ENCODE measurements at places on chromosomes 12 and 14.

- DNase-seq = no peak
Measured at GRCh38 chr12:4118601-4119156, 154.9 kb upstream of the CCND2 start.

DNA sequence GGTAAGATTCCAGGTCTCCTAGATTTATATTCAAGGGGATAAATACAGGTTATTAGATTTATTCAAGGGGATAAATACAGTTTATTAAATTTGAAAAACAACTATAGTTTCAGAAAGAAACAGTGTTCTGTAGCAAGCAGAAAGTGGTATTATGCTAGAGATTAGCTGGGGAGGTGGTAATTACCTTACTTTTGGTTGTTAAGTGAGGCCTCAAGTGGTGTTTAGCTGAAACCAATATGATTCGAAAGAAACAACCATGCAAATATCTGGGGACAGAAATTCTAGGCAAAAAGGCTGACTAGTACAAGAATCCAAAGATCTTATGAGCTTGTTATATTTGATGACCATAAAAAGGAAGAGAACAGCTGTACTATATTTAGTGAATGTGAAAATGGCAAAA, 6.2 kb downstream of the OR4N5 start:
- DNase-seq = no peak

DNA sequence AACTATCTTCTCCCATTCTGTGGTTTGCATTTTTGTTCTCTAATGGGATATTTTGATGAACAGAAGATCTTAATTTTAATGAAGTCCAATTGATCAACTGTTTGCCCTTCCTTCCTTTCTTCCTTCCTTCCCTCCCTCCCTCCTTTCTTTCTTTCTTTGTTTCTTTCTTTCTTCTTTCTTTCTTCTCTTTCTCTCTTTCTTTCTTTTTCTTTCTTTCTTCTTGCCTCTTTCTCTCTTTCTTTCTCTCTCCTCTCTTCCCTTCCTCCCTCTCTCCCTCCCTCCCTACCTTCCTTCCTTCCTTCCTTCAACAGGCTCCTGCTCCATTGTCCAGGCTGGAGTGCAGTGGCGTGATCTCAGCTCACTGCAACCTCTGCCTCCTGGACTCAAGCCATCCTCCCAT, 18.9 kb downstream of the MAP1LC3B2 start:
- DNase-seq = no peak

DNA sequence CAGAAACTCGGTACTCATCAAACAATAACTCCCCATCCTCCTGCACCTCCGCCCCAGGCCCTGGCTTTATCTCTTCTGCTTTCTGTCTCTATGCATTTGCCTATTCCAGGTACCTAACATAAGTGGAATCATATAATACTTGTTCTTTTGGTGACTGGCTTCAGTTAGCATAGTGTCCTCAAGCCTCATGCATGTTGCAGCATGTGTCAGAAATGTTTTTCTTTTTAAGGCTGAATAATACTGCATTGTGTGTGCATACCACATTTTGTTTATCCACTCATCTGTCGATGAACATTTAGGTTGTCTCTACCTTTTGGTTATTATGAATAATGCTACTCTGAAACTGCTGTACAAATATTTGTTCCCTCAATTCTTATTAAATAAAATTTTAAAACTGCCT, 117.1 kb downstream of the KICS2 start:
- DNase-seq = no peak

DNA sequence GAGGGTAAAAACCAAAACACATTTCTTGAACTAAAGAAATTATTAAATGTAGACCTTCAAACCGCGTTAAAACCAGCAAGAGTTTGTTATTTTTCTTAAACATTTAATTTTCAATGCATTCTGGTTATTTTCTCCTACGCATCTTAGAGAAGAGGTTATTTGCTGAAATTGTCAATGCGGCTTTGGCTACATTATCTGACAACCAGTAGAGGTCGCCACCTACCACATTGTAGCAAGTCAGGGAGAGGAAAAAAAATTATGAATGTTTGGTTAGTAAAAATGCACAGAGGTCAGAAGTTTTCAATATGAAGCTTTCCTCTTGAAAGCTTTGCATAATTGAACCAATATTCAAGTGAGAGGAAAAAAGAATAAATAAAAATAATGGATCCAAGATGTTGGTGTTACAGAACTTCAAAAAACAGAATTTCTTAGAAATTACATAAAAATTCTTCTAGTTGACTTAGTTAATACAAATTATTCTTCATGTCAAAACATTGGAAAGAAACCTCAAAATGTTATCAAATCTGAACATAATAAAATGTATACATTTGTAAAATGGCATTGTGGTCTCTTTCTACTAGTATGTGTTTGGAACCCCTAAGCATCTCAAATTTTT, 159.4 kb upstream of the TMTC2 start:
- no peak for DNase-seq

DNA sequence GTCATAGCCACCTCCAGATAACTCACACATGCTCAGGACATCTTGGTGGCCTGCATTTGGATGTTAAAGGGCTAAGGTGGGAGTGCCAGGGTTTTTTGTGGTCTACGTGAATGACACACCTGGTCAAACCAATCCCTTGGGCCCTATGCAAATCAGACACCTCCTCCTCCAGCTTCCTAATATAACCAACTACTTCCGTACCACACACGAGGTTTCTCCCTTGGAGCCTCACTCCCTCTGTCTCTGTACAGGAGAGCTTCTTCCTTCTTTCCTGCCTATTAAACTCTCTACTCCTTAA, 19.6 kb downstream of the APOBEC1 start:
- DNase-seq = no peak

- DNase-seq = peak; percentile 14
Measured at GRCh38 chr14:65412856-65413738, 567 bp downstream of the FUT8 start.

DNA sequence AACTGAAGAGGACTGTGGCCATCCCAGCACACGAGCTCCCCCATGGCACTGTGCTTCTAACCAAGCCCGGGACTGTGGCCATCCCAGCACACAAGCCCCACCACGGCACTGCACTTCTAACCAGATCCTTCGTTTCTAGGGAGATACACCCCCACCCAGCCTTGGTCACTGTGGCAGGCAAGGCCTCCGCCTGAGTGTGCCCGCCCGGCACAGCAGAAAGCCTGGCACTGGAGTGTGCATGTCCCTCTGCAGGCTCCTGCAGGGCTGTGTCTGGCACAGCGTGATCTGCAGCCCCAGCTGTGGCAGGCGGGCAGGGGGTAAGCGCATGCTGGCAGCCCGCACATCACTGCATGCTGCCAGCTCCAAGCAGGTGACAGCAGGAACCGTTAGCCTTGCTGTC, 49.8 kb downstream of the CCDC85C start:
- DNase-seq = no peak

DNA sequence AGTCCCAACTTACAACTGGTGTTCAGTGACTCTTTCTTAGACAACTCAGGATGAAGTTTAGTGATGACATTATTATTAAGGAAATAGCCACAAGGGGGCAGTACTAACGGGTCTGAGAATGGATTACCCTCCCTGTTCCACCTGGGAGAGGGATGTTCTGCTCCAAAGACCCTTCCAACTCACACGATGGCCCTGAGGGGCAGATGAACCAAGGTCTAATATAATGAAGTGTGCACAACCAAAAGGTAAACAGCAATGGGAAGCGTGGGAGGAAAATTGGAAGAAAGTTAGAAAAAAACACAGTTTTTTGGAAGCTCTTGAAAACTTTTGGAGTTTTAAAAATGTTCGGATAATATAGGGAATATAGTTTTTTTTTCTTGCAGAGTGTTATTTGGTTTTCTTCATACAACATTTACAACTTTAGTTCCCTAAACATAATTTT, 24.0 kb downstream of the FGF6 start:
- DNase-seq = peak; percentile 47

DNA sequence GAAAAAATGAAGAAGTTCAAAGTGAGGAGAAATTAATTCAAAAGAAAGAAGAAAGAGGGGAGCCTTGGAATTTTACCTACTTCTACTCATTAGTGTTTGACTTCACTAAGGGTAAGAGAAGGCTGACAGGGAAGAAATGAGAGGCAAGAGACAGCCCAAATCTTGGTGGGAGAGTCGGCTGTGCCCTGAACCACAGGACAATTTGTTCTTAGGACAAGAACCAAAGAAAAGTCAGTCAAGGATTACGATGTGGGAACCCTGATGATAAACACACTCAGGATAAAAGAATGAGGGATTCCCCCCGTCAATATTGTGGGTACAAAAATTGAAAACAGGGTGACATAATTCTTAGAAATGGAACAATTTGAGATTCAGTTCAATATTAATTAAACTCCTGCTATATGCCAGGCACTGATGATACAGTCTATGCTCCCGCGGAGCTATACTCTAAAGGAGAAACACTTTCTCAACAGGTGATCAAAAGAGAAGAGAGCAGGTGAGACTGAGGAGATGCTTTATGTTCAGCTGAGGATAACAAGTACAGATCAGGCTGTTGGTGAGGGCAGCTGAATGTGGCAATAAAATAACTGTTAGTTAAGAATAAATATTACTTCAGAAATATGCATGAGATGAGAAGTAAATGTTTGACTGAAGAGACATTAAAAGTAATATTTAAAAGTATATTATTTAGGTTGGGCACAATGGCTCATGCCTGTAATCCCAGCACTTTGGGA, 175.4 kb downstream of the SLC25A21 start:
- DNase-seq = no peak

DNA sequence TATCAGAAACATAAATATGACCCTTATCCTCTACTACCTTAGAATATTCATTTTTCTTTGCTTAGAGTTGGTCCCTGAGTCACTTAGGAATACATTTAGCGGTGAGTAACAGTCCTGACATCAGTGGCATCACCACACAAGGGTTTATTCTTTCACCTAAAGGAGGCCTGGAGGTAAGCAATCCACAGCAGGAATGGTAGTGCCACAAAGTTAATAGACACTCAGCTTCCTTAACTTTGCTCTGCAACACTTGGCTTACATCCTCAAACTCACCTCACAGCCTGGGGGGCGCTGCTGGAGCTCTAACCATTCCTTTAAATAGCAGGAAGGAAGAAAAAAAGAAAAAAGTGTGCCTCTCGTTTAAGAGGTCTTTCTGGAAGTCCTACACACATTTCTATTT, 29.1 kb downstream of the BBOF1 start:
- DNase-seq = no peak

GRCh38 chr12:80559766-80560165, 115.7 kb downstream of the PTPRQ start:
- DNase-seq = no peak

- DNase-seq = no peak
Measured at GRCh38 chr12:79317179-79317847, 373.5 kb downstream of the PAWR start.

GRCh38 chr14:103031566-103031911, 25.8 kb downstream of the CDC42BPB start:
- no peak for DNase-seq

GRCh38 chr14:40402957-40403356, 970.7 kb upstream of the FBXO33 start:
- DNase-seq = no peak

- DNase-seq = no peak
Measured at GRCh38 chr14:93527203-93527607, 96.5 kb downstream of the UNC79 start.

DNA sequence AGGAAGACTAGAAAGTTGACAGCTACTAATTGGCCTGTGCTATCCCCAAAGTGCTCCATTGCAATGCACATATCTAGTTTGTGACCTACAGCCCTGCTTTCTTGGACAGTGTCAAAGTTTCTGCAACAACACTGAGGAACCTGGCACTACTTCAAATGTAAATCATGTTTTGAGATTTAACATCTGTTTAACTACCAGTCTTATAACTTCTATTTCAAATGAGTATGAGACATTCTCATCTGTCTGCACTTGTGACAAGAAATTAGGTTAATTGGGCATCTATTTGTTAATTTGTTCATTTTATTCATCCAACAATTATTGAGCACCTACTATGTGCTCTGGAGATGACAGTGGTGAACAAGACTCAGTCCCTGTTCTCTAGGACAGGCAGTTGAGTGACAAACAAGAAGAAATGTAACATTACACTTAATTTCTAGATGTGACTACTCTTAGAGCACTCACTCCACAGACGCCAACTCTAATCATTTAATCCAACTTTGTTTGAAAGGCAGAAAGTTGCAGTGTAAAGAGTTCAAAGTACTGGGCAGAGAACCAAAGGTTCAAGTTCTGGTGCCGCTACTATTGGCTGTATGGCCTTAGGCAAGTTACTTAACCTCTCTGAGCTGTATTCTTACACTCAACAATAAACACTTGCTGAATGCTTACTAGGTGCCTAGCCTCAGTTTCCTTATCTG, 74.8 kb downstream of the HECTD4 start:
- no peak for DNase-seq

- no peak for DNase-seq
Measured at GRCh38 chr14:102826161-102826560, 48.9 kb downstream of the TRAF3 start.

- no peak for DNase-seq
Measured at GRCh38 chr14:77407158-77407557, 16.2 kb downstream of the NOXRED1 start.

DNA sequence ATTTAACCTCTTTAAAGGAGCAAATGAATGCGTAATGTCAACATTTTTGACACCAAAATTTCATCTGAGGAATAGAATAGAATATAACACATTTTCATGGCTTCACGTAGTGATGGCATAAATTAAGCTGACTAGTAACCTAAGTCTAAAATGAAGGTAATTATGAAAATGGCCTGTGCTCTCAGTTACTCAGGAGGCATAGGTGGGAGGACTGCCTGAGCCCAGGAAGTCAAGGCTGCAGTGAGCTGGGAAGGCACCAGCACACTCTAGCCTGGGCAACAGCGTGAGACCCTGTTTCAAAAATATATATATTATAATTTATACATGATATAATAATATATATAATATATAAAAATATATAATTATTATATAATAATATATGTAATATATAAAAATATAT, 383.2 kb upstream of the ATP2B1 start:
- no peak for DNase-seq

DNA sequence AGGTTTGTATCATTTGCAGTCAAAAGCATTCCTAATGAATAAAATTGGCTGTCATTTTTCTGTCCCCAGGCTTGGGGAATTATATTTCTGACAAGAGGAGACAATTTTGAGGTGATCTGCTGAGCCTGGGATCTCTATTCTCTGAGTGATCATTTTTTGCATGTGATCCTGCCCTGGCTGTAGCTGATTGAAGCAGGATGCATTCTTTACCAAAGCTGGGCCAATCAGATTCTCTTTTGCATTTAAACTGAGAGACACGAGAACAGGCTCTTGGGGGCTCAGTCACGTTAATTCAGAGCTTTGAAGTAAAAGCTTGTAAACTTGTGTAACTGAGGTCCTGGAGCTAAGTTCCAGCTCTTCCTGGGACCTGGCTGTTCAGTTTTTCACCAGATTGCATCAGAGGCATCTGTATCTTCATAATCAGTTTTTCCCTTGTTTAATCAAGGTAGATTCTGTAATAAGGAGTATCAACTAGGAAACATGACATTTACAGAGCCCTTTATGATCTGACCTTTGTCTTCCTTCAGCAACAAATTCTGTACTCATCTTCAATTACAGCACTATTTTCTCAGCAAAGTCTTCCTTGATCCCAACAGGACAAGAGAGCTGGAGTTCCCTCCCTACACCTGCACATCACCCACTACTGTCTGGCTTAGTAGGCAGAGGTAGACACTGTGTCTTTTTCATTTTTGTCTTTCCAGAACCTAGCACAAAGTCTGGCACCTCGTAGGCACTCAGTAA, 35.0 kb upstream of the MANSC4 start:
- DNase-seq = no peak

- DNase-seq = no peak
Measured at GRCh38 chr12:95549392-95550084, 1.7 kb downstream of the USP44 start.
